ENCODE measurements at places on chromosomes 2 and 18. TPM values are rescaled to one million over a fixed set of nuclear protein-coding genes. Genes with fewer than 3 reads are reported as not detected.

The PIKFYVE gene
- total RNA-seq, result 39.2 TPM

The BUB1 gene
- 5.9 TPM for total RNA-seq

The GRHL1 gene
- total RNA-seq, result 1.3 TPM

The GALNT13 gene
- 0.45 TPM for total RNA-seq

The DCDC2C gene
- not detected for total RNA-seq

The KIAA2012 gene
- total RNA-seq, result not detected

The HADHB gene
- 107 TPM for total RNA-seq

The LOXL3 gene
- 11.9 TPM for total RNA-seq

The HOXD11 gene
- not detected for total RNA-seq

DNA sequence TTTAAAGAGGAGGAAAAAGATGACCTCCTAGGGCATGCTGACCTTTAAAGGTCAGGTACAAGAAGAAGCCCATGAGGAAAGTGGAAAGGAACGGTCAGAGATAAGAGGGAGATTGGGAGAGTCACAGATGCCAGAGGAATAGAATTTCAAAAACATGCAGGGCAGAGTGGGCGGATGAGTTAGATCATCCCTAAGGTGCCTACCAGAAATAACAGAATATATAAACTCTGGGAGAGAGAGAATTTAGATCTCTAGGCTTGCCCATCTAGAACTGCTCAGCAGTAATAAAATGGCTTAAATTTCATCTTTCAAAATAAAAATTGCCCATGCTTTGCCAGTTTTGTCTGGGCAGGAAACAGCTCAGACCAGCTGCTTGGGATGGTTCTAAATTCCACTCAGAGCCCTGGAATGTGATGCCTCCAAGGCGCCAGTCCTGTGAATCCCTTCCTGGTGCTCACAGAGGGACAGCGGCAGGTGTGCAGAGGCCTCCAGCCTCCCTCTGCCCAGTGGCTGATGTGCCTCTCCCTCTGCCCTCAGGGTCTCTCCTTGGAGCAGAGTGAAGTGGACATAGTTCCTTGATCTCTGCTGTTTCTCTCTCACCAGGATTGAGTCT lies 130.9 kb downstream of the ANTXR1 start:
- DNase-seq, result no peak

- DNase-seq, result no peak
Observed at GRCh38 chr2:3099860-3100234, 277.8 kb downstream of the EIPR1 start.

DNA sequence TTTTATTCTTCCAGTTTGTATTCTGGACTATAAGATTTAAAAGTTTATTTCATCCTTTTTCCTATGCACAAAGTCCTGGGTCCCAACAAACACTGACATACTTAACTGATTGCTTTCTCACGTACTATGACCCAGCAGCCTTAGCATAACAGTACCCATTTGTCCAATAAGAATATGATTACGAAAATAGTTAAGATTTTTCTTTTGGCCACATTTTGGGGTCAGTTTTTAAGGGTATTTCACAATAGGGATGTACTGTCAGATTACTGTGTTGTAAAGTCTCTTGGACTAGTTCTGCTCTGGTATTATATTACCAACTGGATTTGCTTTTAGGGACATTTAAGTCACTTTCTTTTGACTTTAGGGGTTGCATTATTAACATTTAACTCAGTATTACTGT lies 46.1 kb downstream of the TTC39C start:
- peak; percentile 64 for DNase-seq

GRCh38 chr18:53101536-53102105 lies 761.6 kb downstream of the DCC start:
- DNase-seq, result no peak

DNA sequence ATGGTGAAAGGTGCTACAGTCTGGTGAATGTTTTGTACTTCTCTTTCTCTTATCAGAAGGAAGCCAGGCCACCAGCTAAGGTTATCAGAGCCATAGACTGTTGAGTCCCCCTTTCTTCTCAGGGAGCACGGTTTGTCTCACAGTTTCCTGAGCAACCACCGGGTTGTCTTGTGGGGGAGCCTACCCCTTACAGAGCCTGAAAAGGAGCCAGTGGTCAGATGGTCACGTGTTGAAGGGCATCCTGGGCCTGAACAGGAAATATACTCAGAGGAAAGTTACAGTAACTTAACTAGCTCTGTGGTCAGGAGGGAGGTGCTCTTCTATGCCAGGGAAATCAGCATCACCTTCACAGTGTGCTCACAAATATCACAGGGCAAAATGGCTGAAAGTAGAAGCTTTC lies 11.6 kb downstream of the CD28 start:
- DNase-seq, result no peak

DNA sequence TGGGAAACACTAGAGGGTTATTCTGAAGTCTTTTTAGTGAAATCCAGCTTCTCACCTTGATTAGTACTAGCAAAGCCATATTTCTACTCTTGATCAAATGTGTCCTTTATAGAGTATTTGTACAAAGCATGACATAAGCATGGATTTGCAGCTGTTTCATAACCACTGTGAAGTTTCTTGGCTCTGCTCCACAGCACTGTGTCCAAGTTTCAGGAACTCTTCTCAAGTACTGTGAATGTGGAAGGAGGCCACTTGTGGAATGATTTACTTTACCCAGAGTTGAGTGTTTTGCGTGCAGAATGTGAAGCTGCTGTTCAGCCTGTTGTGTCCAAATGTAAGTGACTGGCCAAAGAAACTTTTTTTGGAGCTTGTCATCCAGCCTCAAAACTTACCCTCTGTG lies 16.2 kb upstream of the MAPRE2 start:
- peak; percentile 98 for DNase-seq

GRCh38 chr2:46161911-46162310 lies 135.3 kb upstream of the EPAS1 start:
- DNase-seq, result no peak

- peak; percentile 93 for DNase-seq
Observed at GRCh38 chr2:182359990-182360662, 66.7 kb downstream of the PDE1A start.

- no peak for DNase-seq
Observed at GRCh38 chr2:64657411-64657810, 3.7 kb upstream of the SERTAD2 start.

GRCh38 chr2:138475277-138475776 lies 26.2 kb upstream of the SPOPL start:
- no peak for DNase-seq

- DNase-seq, result peak; percentile 94
Observed at GRCh38 chr2:142874293-142874814, 3.1 kb upstream of the KYNU start.

DNA sequence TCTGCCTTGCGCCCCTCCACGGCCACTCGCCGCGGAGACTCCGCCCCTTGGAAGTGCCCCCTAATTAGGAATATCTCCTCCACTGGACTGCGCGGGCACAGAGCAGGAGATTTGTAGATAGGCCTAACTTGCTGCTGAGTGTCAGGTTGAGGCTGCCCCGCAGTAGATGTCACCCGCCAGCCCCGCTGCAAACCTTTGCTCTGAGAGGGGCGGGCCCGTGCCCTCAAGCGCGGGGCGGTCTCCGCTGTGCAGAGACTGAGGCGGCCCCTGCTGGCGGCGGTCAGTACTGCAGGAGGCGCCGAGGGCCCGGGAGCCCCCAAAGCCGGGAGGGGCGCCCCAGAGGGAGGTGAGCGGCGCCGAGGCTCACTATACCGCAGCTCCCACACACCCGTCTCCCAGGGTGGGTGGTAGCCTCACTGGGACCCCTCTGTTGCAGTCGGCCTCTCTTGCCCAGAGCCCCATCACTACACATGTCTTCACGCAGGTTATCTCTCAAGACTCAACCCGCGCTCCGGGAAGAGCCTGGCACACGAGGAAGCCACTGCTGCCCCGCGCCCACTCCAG lies 2.9 kb upstream of the NEURL3 start:
- peak; percentile 41 for DNase-seq

DNA sequence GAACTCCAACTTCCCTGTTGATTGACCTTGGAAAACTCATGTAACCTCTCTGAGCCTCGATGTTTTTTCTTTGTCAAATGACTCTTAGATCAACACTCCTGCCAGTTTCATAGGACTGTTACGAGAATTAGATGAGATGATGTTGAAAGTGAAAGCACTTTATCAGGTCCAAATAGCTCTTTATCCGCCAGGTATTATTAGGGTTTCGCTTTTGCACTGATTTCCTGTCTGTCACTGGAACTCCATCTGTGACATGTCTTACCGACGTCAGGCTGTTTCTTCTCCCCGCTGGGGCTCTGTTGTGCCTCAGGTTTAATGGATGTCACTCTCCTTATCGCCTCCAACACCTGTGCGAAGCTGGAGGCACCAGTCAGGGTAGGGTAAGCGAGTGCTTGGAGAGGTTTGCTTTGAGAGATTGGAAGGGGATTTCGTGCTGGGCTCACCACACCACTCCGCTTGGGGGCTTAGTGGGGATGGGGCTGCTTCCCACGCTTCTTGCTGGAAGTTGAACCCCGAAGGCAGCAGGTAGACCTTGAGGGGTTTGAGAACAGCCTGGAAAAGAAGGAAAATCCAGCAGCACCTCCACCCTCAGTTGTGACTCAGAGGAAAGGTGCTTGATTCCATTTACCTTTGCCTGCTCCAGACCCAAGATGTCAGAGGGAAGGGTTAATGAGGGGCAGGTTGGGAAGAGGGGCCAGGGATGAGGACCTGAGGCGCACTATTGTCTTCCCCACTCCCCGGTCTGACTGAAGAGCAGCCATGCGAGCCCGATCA lies 4.3 kb downstream of the GAD1 start:
- no peak for DNase-seq

DNA sequence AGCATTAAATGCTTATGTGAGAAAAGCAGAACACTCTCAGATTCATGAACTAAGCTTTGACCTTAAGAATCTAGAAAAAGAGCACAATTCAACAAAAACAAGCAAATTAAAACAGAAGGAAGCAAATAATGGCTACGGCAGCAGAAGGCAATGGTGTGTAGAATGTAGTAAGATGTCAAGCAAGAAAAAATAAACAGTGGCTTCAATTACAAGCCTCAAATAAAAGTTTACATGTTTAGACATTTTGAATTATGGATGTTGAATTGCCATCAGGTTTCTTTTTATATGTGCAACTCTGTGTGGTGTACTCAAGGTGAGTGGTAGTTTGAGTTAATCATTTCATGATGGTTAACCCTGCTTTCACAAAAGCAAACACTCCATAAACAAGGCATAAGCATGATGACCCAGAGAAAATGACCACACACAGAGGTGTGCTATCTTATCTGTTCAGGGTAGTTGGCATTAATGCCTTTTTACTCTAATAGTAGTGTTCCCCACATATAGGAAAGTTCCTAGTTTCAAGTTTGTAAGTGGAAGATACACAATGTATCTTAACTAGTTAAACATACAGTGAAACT lies 207.1 kb downstream of the FIGN start:
- no peak for DNase-seq

DNA sequence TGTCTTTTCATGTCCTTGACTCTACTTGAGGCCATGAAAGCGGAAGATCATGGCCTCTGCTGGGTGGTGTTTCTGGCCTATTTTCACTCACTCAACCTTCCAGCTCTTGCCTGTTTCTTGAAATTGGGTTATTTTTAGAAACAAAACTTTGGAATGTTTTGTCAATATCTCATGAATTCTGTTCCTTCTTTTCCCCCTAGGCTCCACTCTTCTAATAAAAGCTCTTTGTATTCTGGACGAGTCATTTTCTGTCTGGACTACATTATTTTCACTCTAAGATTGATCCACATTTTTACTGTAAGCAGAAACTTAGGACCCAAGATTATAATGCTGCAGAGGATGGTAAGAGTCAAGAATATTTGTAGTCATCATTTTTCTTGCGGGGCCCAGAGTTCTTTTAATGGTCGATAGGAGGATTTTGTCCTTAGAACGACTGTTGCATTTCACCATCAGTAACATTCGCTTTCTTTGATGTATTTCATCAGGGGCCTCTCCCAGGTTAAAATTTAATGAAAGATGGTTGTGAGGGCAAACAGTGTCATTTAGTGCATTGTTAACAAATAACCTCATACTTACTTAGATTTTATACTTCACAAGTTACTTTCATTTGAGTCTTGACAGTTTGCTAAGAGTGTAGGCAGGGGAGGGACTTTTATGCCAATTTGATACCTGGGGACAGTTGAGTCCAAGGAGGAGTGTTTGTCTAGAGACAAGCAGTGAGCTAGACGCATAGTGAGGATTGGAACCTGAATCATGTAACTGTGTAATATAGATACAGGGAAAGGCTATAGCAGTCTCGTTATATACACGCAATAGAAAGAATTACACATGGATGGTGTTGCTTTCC lies 64.6 kb downstream of the TRPM8 start:
- DNase-seq, result no peak
